ENCODE measurements at places on chromosomes 7 and 10.

GRCh38 chr10:82331716-82332115 lies 456.7 kb downstream of the NRG3 start:
- peak; percentile 30 for DNase-seq

GRCh38 chr7:33770576-33770975 lies 134.8 kb upstream of the BMPER start:
- no peak for DNase-seq

DNA sequence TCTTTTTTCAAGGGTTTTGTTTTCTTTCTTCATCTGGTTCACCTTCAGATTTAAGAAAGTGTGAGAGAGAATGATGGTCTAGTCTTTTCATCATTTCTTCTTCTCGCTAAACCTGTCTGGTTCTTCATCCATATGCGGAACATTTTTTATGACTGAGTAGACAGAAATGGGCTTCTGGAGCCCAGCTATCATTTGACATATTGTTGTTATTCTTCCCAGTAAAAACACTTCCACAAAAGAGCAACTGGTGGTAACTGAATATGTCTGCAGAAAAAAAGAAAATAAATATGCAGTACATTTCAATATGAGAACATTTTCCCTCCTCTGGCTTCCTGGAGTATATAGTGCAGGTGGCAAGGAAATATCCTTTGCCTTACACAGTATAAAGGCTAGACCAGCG lies 209.5 kb downstream of the JCAD start:
- no peak for DNase-seq

GRCh38 chr10:1010703-1011102 lies 15.0 kb downstream of the IDI2 start:
- no peak for DNase-seq

DNA sequence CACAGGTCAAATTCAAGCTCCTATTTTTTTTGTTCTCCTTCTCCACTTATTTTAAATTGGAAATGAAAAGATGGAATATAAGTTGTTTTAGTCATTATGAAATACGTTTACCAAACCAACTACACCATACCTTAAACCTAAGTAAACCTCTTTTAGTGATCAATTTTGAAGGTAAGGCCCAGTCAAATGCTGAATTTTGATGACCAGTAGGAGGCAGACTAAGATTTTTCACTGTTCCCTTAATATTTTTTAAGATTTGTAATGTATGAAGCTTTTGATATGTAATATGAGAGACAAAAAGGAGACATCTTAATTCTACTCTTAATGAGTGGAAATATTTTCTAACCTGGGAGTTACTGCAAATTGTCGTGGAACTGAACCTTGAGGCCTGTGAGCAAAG lies 311.6 kb downstream of the EXOC4 start:
- no peak for DNase-seq

DNA sequence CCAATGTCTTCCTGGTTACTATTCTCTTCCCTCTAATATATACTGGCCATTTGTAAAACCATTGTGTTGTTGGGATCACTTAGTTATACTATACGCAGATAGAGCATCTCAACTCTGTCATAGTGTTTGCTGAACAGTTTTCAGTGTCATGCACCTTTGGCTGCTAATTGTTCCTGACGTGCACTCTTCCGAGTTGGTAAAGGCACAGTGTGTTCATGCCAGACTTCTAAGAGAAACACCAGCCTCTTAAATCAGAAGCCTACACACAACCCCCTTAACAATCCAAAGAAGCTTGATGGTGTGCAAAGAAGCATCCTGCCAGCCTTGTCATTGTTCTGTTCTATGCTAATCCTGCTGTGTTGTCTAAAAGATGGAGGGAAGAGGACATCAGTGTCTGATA lies 131.1 kb downstream of the MAPK8 start:
- no peak for DNase-seq

GRCh38 chr10:77245953-77246352 lies 391.7 kb downstream of the KCNMA1 start:
- peak; percentile 39 for DNase-seq
